Glutamatergic neuron (in vitro differentiated cells): ENCODE measurements at places on chromosomes 13 and 19. TPM values are rescaled to one million over a fixed set of nuclear protein-coding genes. Genes with fewer than 3 reads are reported as not detected.

ARHGAP33 gene
- 180 TPM for total RNA-seq

VWA8 gene
- 16.4 TPM for total RNA-seq

LRRC25 gene
- total RNA-seq, result not detected

SIGLECL1 gene
- total RNA-seq, result not detected

SKA3 gene
- total RNA-seq, result 4.6 TPM
